ENCODE measurements at places on chromosomes 13 and 19.

DNA sequence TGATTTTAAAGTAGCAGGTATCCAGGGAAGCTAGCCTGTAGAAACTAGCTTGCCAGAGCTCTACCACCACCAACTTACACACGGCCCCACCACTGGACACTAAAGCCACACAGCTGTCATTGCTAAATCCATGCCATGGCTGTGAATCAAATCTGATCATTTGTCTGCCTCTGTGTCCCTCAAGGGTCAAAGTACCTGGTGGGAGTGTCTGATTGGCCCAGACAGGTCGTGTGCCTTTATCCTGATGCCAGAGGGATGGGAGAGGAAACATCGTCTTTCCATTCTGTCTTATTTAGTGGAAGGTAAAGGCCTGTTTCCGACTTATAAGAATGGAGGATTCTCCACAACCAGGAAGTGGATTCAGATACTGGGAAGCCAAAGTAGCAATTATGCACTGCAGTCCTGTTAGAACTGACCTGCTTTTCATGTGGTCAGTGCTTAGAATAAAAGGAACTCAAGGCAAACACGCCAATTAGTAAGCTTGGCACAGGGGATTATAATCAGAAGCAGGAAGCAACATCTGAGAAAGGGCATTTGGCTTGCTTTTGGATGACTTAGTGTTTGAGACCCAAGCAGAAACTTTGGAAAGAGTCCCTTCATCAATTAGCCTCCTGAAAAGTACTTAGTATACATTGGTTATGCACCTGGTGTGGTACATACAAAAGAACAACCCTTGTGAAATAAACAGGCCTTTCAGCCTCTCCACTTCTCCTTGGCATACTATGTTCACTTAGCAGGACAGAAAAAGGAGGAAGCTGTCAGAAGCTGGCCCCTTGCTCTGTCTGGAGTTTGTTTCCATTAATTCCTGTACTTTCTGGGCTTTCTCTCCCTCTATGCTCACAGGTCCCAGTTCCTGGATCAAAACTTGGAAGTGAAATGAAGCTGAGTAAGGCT is 192.4 kb downstream of the NUFIP1 start:
- DNase-seq = no peak

DNA sequence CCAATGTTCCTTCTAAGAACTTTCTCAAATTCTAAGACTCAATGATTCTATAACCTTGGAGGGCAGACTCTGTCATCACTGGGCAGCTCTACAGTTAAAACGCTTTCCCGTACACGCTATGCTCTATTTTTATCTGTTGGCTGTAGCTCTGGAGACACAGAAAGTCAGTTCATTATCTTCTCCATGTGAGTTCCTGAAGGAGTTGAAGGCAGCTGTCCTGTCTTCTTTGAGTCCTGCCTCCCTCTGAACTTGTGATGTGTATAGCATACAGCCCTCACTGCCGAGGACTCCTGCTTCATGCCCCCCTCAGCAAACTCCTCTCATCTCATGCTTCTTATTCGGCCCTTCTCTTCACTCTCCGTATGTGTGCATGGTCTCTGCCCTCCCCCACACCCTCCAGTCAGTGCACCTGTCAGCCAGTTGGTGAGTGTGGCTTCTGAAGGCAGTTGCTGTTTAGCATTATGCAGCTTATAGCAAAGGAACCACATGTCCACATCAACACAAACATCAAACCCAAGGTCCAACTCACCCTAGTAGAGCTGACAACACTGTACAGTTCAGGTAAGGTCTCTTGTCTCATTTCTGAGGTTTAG is 504.9 kb downstream of the DIAPH3 start:
- no peak for DNase-seq

DNA sequence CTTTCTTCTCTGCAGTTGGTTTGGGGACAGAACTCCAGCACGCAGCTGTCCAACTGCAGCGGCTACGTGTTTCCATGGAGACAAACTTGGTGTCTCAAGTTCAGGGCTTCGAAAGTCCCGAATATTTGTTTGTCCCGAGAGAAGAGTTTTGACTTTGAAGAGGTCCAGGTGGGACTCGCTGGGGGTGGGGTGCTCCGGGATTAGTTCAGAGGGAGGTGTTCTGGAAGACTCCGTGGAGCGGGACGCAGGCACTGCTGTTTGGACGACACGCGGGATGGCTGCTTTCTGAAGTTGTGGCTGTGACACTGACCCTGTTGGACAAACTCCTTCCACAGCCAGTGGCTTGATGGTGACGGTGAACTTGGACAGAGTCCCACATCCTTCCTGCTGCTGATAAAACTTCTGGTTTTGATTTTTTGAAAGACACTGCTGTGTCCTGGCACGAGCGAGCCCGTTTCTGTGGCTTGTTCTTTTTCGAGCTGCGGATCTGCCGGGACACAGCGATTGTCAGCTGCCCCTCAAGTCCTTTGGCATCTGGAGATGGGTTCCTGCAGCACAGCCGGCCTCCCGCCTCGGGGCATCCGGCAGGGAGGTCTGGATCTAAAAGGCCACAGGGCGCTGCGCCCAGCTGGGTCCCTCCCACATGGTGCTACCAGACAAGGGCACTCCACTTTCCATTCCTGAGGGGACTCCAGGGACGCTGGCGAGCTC is 15.9 kb upstream of the RANBP3 start:
- no peak for DNase-seq

DNA sequence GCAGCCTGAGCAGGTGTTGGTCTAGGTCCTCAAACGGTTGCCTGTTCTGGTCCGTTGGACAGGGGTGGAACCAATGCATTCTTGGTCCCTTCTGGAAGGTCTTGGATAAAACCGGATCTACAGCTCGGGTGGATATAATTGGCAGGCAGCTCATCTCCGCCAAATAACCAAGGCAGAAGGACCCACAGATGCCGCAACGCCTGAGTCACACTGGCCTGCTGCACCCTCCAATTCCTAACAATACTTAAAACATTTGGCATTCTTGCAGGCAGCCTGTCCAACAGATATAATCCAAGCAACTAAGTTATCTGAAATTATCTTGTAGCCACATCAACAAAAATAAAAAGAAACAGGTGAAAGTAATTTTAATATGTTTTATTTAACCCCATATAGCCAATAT is 59.0 kb upstream of the FGF14 start:
- no peak for DNase-seq
